Posterior vena cava (tissue), 2 donors: ENCODE measurements at places on chromosomes 3 and 15. TPM values are rescaled to one million over a fixed set of nuclear protein-coding genes. Genes with fewer than 3 reads are reported as not detected.

Gene SNX22
- not detected for total RNA-seq

GRCh38 chr3:171172070-171172469, 145.6 kb upstream of the SLC2A2 start:
- no peak for DNase-seq

GRCh38 chr3:4645468-4645867, 152.3 kb downstream of the ITPR1 start:
- no peak for DNase-seq

Gene EPHA6
- 0.57 TPM for total RNA-seq

- DNase-seq: no peak
Observed at GRCh38 chr15:57398336-57398735, 22.0 kb downstream of the CGNL1 start.

- DNase-seq: no peak
Observed at GRCh38 chr3:42800251-42800650, 4.0 kb downstream of the HIGD1A start.

Gene ANKRD34C
- total RNA-seq: 0.14 TPM

- DNase-seq: no peak
Observed at GRCh38 chr3:36814776-36815175, 50.4 kb upstream of the DCLK3 start.

Gene BUB1B
- 0.86 TPM for total RNA-seq

Gene CASR
- not detected for total RNA-seq

- DNase-seq: no peak
Observed at GRCh38 chr3:164351131-164351530, 727.2 kb downstream of the SI start.

DNA sequence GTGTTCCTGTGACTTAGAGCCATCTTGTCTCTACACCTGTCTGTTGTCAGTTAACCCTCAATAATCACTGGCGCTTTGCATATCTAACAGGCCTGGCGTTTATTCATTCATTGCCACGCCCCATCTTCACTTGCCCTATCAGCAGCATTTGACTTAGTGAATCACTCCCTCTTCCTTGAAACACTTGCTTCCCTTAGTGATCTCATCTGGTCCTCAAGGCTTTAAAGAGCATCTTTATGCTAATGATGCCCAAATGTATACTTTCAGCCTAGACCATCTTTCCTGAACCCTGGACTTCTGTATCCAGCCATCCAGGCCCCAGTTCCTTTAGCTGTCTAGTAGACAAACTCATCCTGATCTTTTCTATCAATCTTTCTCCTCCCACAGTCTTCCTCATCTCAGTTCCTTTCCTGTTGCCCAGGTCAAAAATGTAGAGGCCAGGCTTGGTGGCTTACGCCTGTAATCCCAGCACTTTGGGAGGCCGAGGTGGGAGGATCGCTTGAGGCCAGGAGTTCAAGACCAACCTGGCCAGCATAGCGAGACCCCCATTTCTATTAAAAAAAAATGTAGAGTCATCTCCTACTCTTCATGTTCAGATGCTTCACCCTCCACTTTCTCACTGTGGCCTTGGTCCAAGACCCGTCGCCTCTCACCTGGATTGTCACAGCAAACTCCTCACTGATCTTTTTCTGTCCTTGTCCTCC, 1.4 kb upstream of the IGDCC4 start:
- peak; percentile 34 for DNase-seq

DNA sequence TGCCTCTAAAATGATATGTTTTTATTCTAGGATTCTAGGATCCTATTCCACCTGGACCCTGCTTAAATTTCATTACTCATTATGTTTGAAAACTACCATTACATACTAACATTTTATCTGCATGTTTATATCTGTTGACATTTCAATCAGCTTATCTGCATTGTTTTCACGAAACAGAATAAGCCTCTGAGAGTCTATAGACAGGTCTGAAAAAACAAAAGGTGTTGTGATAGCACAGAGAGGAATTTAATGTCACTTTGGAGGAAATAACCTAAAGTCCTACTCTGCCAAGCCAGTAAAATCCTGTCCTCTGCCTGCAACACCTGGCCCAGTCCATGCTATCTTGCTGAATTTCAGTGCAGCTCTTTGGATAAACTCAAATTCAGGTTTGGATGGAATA, 315.2 kb downstream of the ZBTB20 start:
- DNase-seq: no peak

DNA sequence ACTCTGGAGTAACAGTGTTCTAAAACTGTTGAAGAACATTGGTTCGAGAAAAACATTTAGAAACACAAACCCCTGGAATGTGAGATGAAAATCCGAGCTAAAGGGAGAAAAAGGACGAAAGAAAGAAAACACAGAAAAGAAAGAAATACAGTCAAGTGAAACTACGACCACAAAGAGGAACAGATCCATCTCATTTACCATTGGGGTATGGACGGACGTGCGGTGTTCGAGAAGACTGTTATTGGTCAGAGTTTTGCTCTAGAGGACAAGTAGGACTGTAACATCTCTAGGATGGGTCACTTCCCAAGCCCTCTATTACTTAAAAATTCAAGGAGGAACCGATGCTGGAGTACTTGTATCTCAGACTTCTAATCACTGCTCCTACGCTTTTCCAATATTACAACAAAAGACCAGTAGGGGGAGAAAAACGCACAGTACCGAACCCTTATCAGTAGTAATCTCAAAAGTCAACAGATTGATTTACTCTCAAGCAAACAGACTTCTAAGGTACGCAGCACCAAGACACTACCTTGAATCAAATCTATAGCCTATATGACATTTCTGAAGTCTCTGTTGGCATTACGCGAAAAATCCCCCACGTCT, 1.1 kb upstream of the PIK3CA start:
- DNase-seq: no peak

- no peak for DNase-seq
Observed at GRCh38 chr3:143218166-143218835, 98.7 kb downstream of the CHST2 start.

Gene KNL1
- total RNA-seq: 0.79 TPM

DNA sequence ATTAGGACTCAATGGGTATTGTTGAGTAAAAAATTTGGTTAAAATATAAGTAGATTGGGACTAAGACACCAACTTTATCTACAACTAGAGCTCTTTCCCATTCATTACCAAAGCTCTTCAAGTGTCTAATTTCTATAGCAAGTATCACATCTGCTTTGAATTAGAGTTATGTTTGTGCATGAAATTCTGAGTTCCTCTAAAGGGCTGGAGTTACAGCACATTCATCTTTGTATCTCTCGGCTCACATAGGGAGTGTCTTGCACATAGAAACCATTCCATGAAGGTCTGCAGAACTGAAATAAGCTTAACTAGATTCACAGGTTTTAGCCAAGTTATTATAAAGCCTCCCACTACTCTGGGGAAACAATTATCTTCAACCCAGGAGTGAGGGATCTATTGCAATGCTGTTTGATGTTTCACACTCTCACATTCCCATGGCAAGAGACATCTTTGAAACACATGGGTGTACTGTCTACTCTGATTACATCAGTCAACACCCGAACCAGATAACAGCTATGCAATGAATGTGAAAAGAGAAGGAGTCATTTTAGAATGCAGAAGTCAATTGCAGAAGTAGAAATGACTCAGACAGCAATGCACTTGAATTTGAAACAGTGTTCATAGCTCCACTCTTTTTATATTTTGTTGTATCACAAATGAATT, 93.1 kb upstream of the KBTBD8 start:
- DNase-seq: no peak

Gene P2RY14
- 1.4 TPM for total RNA-seq

GRCh38 chr3:9068051-9068450, 104.8 kb upstream of the RAD18 start:
- DNase-seq: no peak

Gene CHRNB4
- total RNA-seq: not detected

DNA sequence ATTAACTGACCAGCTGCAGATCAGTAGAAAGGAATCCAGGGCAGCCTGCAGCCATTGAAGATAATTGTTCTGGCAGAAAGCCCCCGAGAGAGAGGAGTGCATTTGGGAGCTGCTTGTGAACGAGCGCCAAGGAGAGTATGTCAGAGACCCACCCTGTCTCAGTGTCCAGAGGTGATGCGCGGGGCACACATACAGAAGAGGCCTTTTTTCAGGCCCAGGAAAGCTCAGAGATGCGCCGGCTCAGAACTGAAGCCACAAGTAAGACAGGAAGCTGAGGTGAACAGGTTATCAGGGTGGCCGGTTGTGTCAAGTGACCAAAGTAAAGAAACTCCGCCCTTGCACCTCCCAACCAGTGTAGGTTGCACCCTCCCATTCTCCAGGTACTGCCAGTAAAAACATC, 59.8 kb upstream of the HEG1 start:
- no peak for DNase-seq

DNA sequence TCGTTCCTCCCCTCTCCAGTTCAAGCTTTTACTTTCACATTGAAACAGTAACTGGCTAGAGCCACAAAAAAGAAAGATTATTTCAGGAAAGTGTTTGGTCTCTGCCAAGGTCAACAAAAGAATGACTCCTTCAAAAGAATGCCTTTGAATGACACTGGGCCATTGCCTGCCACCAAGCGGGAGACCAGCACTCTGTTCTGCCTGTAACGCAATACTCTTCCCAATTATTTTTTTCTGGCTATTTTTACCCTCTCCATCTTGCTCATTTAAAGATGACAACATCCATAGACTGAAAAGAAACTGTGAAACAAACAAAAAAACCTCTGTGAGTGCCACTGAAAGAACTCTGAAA, 37.3 kb downstream of the EHHADH start:
- no peak for DNase-seq

Gene LRRC31
- total RNA-seq: not detected

Gene FBLN2
- total RNA-seq: 283 TPM

DNA sequence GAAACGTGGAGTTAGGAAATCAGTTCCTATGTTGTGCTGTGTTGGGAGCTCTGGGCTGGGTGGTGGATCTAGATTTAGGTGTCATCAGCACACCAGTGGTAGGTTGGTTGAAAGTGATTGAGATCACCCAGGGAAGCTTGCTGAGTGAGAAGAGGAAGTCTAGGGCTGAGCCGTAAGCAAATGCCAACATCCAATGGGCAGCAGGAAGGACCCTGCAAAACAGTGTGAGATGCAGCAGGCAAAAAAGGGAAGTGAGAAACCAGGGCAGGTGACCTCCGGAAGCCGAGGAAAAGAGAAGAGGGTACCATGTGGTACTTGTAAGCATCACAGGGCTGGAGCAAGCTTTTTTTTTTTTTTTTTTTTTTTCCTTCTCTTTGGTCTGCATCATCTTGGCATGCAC, 15.9 kb upstream of the COPG1 start:
- DNase-seq: peak; percentile 85

Gene COL6A5
- not detected for total RNA-seq

- no peak for DNase-seq
Observed at GRCh38 chr15:71603379-71603778, 207.0 kb upstream of the NR2E3 start.

Gene CACNA2D3
- total RNA-seq: 2.0 TPM

DNA sequence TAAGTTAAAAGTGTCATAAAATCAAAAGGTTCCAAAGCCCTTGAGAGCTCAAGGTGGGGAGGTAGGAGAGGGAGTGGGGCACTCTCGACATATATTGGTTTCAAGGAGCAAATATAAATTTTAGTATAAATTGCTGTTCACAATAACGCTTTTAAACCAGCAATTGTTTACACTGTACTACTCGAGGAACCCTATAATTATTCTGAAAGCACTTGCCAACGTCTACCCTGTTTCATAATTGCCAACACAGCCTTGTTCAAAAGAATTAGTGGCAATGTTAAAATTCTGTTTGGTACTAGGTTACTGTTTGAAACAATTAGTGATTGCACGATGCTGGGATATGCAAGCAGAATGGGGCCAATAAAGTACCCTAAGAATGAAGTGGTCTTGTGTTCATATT, 76.3 kb upstream of the ICE2 start:
- DNase-seq: no peak

DNA sequence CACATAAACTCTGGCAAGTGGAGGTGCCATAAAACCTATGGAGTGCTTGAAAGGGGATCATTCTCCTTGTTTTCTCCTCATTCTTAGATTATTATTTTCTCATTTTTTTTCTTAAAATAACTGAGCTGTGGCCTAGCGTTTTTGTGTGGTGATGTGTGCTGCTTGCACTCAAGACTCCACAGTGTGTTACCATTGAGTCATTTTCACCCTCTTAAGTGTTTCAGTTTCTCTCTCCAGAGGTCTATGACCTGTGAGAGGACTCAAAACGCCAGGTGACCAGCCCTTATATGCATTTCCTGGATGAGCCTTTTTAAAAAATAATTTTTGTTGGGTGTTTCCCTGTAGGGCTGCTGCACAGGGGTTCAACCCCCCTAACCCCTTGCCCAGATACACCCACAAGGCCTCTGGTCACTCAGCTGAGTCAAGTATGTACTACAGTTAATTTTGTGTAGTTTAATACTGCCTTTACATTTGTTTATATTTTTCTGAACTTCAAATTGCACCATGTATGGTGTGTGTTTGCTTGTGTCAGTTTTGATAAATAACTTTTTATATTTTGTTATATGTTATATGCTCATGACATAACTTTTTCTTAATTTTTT, 15.4 kb upstream of the BTLA start:
- DNase-seq: no peak

DNA sequence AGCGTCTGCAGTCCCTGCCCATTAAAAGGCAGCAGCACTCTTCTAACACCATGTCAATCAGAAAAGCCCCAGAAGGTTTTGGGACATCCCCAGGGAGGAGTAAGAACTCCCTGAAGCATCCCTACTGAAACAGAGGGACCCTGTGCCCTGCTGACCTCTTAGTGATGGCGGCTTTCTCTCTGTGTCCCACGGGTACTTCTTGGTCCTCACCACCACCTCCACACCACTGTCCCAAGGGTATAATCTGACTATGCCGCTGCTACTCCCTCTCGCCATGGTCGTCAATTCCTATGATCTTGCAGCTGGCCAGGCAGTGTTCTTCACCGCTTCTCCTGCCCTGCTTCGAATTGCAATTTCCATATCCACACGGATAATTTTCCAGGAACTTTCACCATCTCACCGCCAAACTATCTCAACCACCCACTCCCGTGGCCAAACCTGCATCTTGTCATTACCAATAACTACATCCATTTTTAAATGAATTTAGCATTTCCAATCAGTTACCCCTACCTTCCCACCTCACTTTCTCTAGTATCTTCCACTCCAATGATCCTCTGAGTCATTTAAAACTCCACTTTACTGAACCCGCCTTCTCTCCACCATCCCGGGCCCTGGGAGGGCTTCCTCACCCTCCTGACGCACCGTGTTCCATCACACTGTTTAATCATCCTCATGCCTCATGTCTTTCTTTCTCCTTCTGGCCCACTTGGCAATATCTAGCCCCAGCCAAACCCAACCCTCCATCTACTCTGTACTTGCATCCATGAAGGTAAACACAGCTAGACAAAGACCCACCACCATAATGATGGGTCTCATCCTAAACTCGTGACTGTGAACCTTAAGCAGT, 23.7 kb downstream of the PRR23E start:
- DNase-seq: no peak

- DNase-seq: no peak
Observed at GRCh38 chr3:53111822-53112221, 18.4 kb downstream of the RFT1 start.

Gene NR1I2
- total RNA-seq: 0.19 TPM

Gene MYL3
- total RNA-seq: 3.2 TPM

- DNase-seq: no peak
Observed at GRCh38 chr3:86958534-86958933, 32.4 kb downstream of the VGLL3 start.

GRCh38 chr3:174132421-174133042, 726.6 kb upstream of the NAALADL2 start:
- DNase-seq: no peak
